ENCODE measurements at places on chromosomes 6 and 20.

- no peak for DNase-seq
Measured at GRCh38 chr6:44049989-44050871, 77.0 kb downstream of the MRPL14 start.

DNA sequence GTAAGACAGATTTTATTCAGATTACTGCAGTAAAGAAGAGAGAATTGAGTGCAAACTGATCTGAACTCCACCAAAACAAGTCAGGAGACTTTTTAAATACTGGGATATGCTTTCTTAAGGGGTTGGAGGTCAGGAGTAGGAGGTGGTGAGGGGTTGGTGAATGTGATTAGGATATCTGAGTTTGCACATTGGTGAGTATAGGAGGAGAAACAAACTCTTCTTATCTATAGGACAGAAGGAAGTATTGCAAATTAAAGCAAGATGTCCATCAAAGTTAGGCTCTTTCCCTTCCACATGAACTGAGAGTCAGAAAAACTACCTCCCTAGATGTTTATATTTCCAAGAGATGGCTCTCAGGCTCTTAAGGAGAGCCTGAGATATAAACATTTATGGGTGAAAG is 114.6 kb upstream of the HTR1E start:
- DNase-seq = no peak

DNA sequence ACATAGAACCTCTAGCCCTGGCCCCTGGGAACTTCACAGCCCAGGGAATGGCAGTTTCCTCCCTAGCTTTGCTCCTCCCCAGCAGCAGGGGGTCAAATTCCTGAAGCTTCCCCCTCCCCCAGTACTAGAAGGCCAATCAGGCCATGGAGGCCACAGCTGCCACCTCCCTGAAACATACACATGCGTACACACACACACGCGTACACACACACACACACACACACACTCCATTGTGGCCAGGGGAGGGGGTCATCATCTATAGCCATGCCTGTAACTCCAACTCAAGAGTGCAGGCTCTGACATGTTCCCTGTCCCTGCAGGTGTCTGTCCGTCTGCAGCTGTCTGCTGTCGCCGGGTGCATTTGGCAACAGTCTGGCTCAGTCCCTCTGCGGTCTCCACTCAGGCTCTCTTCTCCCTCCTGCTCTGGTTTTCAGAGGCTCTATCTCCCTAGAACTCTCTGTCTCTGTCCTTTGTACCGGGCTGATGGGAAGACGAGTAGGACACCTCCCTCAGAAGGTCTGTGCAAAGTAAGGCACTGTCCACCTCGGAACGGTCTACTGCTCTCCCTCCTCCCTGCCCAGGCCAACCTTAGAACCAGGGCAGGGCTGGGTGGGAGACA is 1.4 kb downstream of the LRFN2 start:
- no peak for DNase-seq

GRCh38 chr6:136031982-136032381 is 180.5 kb downstream of the PDE7B start:
- no peak for DNase-seq

DNA sequence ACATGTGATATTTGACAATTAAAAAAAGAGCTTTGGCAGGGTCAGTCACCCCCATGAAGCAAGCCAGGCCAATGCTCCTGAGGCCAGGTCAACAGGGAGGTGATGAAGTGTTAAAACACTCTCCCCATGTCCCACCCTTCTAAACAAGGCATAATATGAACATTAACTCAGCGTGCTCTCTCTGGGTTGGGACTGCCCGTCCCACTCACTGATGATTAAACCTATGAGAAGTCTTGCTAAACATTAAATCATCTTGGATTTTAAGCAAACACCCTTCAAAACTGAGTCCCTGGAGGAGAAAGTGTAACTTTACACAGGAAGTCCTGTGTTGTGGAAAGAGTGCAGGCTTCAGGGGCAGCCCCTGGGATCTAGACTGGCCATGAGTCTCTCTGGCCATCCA is 558.5 kb downstream of the CD83 start:
- DNase-seq = no peak

DNA sequence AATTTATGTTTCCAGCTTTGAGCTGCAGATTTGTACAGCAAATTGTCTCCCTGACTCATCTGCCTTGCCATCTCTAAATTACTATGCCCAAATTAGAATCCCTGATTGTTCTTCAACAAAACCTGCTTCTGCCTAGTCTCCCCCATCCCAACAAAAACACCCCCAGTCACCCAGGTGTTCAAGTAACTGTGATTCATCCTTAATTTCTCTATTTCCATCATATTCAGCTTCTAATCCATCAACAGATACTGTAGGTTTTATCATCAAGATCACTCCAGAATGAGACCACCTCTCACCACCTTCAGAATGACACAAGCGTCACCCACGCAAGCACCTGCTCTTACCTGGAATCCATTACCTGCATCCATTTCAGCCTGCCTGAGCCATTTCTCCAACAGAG is 498.5 kb downstream of the PRKN start:
- DNase-seq = no peak

GRCh38 chr6:44530209-44530909 is 142.9 kb downstream of the CDC5L start:
- DNase-seq = no peak

Measured in activated CD4-positive, alpha-beta T cell treated with anti-CD3 and anti-CD28 coated beads, Interleukin-2, amount 50 U/mL, for 24 hours (primary cell).